HT-29 (cell line): ENCODE measurements at places on chromosomes 1 and 21.

DNA sequence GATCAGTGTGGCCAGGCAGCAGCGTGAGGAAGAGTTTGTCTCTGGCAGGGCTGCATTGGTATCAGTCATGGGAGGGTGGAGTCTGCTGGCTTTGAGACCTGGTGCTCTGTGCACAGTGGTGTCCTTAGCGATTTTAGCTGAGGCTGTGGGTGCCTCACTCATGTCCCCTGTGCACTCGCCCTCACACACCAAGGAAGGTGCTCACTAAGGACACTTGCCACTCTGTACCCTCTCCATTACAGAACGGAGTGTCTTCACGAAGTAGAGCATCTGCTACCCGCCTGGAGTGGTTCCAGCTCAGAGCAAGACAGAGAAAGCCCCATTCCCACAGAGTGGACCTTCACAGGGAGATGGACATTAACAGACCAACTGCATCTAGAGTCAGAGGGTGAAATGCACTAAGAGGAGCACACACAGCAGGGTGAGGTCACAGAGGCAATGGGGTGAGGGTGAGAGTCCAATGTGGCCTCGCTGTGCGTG is 117.9 kb downstream of the MATN1 start:
- DNase-seq, result no peak

GRCh38 chr1:162703708-162704107 is 71.4 kb downstream of the DDR2 start:
- DNase-seq, result no peak

DNA sequence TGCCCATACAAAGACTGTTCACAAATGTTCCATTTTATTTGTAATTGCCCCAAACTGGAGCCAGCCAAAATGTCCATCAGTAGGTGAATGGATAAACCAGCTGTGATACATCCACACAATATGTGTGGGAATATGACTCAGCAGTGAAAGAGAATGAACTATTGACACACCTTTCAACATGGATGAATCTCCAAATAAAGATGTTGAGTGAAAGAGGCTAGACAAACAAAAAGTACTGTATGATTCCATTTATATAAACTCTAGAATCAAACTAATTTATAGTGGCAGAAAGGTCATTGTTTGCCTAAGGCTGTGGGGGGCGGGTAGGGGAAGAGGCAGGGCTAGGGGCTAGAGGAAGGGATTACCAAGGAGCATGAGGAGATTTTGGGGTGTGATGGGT is 4.5 kb downstream of the DHCR24 start:
- no peak for DNase-seq

GRCh38 chr1:232417636-232418248 is 212.2 kb downstream of the SIPA1L2 start:
- DNase-seq, result no peak

GRCh38 chr1:234729561-234730474 is 119.8 kb upstream of the IRF2BP2 start:
- DNase-seq, result no peak

- no peak for DNase-seq
These were observed 29.1 kb upstream of the SCCPDH start for GRCh38 chr1:246695136-246695535.

GRCh38 chr1:82634266-82634665 is 833.5 kb downstream of the ADGRL2 start:
- no peak for DNase-seq

DNA sequence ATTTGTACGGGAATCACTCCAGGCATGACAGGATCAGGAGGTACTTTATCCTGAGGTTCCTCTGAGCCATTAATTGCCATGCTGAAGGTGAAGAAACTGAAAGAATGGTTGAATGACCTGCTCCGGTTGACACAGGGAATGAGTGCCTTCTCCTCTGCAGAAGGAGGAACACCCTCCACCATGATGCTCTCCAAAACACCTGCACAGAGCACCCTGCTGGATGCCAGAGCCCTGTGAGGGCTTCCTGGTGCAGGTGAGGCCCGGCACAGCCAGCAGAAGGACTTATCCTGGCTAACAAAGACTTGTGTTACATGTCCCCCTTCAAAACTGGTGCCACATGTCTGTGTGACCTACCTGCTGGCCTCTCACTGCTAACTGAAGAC is 14.3 kb upstream of the LBR start:
- DNase-seq, result no peak
